Gastroesophageal sphincter (tissue), 4 donors: ENCODE measurements at places on chromosomes 7 and 10. TPM values are rescaled to one million over a fixed set of nuclear protein-coding genes. Genes with fewer than 3 reads are reported as not detected.
A peak's percentile ranks its signal among the peaks of the same experiment; 100 is the strongest.

Gene AKR1C8
- total RNA-seq = not detected

Gene PLCE1
- total RNA-seq = 23.0 TPM

Gene HOXA1
- total RNA-seq = 0.27 TPM

Gene CDHR1
- total RNA-seq = 0.67 TPM

DNA sequence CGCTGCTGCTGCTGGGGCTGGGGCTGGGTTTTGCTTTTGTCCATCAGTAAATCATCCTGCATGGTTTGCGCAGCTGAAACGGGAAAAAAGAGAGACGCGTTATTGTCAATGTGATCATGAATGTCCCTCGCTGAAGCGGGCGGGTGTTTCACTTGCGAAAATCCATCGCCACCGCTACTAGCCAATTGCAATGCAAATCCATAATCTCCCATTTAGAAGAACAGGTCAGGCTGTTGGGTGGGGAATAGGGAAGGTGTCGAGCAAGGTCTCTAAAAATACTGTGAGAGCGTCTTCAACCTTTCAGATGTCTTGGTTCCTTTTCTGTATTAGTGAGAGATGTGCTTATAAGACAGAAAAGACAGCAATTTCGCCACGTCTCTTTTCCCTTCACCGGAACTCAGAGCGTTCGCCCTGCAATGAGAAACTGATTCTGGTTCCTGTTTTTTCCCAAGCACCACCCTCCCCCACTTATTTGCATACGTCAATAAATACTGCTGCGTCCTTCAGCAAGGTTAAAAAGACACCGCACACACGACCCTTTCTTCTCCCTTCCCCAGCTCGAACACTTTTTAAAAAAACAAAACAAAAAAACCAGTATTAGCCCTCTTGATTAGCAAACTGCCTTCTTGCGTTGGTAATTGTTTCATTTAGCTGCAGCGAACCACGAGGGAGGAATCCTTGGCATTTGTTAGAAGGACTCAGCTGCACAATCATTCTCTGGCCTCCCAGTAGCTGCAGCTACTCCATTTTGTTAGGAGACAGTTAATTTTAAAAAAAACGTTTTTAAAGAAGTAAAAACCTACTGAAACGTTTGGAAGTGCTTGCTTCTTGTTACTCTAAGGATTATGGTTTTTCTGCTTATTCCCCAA, 50.4 kb downstream of the CPEB3 start:
- peak; percentile 67 for ATAC-seq

- ATAC-seq = peak; percentile 22
These were observed 9.1 kb upstream of the DMBT1 start for GRCh38 chr10:122551450-122551849.

DNA sequence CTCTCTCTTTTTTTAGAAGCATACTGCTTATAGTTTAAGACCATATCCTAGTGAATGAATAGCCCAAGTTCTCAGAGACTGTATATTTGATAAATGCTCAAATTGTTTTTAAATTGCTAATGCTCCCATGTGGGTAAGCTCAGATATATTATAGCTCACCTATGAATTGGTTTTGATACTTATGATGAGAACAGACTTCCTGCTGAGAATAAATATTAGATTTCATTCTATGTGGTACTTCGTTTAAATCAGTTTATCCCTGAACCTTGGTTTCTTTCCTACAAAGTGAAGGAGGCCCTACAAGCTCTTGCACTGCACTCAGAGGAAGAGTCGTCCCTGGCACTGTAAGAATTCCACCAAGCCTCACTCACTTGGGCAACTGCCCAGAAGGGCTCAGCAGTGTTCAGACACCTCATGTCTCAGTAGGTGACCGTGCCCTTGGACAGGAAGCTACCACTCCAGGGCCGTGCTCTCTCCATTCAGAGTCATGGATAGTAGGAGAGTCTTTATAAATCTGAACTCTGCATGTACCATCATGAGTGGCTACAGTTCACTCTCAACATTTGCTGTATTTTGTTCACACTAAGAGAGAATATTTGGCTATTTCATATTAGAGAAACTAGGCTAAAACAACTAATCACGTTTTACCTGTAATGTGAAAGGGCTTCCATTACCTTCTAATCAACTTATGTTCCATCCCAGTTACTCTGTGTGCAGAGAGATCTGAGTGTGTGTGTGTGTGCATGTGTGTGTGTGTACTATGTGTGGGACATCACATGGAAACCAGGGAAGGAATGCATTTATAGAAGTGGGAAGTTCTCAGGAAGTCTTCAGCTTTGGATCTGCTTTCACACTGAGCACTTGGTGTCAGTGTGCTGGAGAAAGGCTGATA, 93.8 kb downstream of the PTPRE start:
- no peak for ATAC-seq

- ATAC-seq = no peak
These were observed 33.3 kb upstream of the KDM7A start for GRCh38 chr7:140209866-140210609.

- ATAC-seq = no peak
These were observed 17.4 kb downstream of the PRKRIP1 start for GRCh38 chr7:102413611-102414010.

DNA sequence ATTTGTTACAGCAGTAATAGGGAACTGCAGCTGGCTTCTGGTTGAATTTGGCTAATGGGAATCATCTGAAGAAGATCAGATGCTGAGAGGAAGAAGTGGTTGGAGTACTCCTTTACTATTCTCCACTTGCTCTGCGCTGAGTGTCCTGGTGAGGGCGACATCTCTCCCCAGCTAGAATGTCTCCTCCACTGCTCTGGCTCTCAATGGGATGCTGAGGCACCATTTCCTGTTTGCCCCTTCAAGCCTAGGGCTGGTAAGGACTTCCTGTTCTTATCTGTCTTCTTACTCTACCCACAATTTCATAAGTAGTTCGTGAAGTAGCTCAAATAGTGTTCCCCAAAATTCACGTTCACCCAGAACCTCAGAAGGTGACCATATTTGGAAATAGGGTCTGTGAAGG, 43.2 kb upstream of the TES start:
- ATAC-seq = no peak

- ATAC-seq = no peak
These were observed 114.0 kb upstream of the HGF start for GRCh38 chr7:81883801-81884393.

GRCh38 chr10:71264345-71265200, 52.2 kb downstream of the UNC5B start:
- no peak for ATAC-seq

GRCh38 chr7:74575083-74575784, 82.3 kb upstream of the GTF2I start:
- ATAC-seq = no peak

GRCh38 chr7:96995406-96996110, 9.8 kb upstream of the DLX6 start:
- ATAC-seq = no peak

DNA sequence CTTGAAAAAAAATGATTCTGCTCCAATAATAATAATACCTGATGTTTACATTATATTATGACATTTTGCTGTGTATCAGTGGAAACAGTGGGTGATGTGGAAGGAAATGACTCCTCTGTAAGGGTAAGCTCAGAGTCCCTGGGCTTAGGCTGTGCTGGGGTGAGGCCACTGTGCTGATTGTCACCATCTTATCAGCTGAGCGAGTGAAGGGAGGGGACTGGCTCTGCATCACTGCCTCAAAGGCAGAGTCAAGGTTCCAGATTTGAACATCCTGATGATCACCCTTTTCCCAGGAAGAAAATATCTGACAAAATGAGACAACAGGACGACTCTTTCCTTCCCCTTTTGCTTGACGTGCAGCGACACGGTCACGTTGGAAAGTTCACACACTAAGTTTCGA, 24.0 kb upstream of the HABP2 start:
- no peak for ATAC-seq

GRCh38 chr10:118277871-118278270, 64.3 kb downstream of the FAM204A start:
- ATAC-seq = no peak
